ENCODE measurements at places on chromosomes 16 and 17. TPM values are rescaled to one million over a fixed set of nuclear protein-coding genes. Genes with fewer than 3 reads are reported as not detected.

DNAI2 gene
- not detected for total RNA-seq

KCNH6 gene
- not detected for total RNA-seq

CHCT1 gene
- not detected for total RNA-seq

DNA sequence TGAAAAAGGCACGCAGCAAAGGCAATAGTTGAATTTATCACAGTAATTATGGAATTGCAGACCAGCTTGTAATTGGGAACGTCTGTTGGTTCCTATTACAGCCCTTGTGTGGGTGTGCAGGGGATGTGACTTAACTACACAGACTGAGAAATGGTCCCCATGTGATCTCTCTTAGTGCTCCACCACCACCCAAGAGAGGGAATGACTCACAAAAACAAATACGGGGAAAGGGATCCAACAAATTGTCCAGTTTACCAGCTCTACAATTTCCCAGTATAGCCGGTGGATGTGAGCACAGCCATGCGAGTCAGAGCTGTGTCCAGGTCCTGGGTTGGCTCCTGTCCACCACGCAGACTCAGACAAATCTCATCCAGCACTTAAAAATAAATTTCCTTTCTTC lies 337.9 kb downstream of the GRIN2A start:
- H3K36me3 ChIP-seq = no peaks in the 10 kb centered on the region
- H3K4me1 ChIP-seq = no peaks in the 10 kb centered on the region
- H3K4me3 ChIP-seq = no peak overlapping the region
- peaks cover 2% of the 10 kb centered on the region for H3K27me3 ChIP-seq
- no peak overlapping the region for H3K27ac ChIP-seq

DNA sequence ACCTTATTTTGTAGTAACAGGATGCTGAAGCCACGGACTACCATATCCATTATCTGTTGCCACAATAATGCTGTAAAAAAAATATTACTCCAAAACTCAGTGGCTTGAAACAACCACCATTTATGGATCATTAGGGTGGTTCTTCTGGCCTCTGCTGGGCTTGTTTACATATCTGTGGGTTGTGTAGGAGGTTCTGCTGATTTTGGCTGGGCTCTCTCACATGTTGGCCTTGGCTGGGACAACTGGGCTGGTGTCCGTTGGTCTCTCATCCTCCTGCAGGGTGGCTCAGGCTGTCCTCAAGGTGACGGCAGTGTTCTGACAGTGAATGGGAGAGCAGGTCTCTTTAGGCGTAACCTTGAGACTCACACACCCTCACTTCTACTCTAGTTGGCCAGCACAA lies 76.0 kb downstream of the GPR139 start:
- H3K4me3 ChIP-seq = no peak overlapping the region
- H3K27me3 ChIP-seq = peaks cover 2% of the 10 kb centered on the region
- no peak for DNase-seq
- peaks cover 6% of the 10 kb centered on the region for H3K36me3 ChIP-seq
- H3K27ac ChIP-seq = no peak overlapping the region
- no peaks in the 10 kb centered on the region for H3K4me1 ChIP-seq

DNA sequence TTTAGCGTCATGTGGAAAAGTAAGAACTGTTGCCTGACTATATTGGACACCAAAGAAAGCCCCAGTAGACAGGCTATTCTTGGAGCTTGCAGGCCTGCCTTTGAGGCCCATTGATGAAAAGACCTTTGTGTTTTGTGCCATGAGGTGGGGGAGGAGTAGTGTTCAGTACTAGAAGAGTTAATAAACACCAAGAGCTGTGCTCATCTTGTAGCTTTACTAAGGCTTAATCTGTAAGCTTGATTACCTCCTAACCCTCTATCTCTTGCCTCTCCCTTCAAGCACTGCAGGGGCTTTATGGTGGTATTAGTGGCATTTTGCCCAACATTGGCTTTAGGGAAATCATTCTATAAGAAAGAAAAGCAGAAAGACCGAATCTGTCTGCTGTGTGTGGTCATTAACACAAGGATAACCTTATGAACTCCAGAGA lies 220.2 kb upstream of the TBX2 start:
- H3K4me1 ChIP-seq = no peaks in the 10 kb centered on the region
- no peak for DNase-seq
- peaks cover 2% of the 10 kb centered on the region for H3K27me3 ChIP-seq
- no peaks in the 10 kb centered on the region for H3K36me3 ChIP-seq
- no peak overlapping the region for H3K27ac ChIP-seq
- no peak overlapping the region for H3K4me3 ChIP-seq

DNA sequence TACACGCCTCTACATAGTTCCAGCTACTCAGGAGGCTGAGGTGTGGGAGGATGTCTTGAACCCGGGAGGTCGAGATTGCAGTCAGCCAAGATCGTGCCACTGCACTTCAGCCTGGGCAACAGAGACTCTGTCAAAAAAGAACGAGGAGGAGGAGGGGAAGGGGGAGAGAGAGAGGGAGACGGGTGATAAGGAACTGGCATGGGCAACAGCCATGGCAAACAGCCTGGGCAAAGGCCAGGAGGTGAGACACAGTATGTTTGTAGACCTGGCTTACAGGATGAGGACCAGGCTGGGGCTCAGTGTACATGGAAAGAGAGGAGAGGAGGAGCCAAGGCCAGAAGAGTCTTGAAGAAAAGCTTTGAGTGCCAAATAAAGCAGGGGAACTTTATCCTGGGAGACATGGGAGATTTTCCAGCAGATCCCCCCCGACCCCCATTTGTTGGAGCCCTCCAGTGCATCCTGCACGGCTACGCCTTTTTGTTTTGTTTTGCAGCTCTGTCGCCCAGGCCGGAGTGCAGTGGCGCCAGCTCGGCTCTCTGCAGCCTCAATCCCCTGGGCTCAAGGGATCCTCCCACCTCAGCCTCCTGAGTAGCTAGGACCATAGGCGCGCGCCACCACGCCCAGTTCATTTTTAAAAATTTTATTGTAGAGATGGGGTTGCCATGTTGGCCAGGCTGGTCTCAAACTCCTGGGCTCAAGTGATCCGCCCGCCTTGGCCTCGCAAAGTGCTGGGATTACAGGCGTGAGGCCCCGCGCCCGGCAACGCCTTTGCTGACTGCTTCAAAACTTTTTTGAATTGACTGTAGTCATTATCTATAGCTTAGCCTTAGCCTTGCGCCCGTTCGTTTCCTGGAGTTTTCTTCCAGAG lies 1.3 kb upstream of the ALKBH5 start:
- no peaks in the 10 kb centered on the region for H3K27me3 ChIP-seq
- DNase-seq = no peak
- H3K36me3 ChIP-seq = peaks cover 18% of the 10 kb centered on the region
- H3K27ac ChIP-seq = peak overlapping the region; percentile 98
- peaks cover 40% of the 10 kb centered on the region for H3K4me1 ChIP-seq
- H3K4me3 ChIP-seq = peak overlapping the region; percentile 92

All from HFFc6 (cell line).